ENCODE measurements at places on chromosomes 2 and 18.

GRCh38 chr2:45379399-45380087, 231.5 kb downstream of the SRBD1 start:
- DNase-seq, result no peak

GRCh38 chr2:74226648-74227213, 28.3 kb downstream of the MTHFD2 start:
- no peak for DNase-seq

DNA sequence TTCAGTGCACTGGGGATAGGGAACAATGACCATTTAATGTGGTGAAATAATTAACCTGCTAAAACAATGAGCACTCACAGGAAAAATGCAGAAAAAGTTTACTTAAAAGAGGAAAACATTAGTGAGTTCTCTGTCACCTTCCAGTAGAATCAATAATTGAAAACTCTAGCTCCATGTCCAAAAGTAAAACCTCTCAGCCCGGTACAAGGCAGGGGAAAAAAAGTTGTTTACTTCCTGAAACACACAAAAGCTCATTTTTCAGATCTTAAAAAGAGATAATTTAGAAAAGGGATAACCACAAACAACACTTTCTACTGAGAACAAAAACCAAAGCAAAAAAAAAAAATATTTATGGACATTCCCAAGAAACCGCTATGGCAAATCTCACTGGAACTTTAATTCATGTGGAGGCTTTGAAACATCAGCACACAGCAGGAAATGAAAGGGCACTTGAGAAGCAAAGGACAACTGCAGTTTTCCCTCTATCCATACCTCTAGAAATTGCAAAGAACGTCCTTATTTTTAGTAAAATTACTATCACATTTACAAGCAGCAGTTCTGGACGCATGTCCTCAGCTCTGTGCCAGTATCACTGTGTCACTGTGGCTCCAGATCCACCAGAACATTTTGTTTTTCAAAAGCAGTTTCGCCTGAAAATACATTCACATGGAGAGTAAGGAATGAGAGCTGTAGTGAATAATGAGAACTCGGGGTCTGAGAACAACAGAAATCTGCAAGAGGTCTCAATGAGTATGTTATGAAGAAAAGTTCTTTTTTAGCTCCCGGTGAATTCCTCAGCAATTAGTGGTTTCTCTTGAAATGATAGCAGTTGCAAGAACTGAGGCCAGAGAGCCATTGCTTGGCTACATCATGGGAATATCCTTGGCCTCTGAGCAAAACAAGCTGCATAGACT, 44.7 kb upstream of the DNAH7 start:
- DNase-seq, result no peak

DNA sequence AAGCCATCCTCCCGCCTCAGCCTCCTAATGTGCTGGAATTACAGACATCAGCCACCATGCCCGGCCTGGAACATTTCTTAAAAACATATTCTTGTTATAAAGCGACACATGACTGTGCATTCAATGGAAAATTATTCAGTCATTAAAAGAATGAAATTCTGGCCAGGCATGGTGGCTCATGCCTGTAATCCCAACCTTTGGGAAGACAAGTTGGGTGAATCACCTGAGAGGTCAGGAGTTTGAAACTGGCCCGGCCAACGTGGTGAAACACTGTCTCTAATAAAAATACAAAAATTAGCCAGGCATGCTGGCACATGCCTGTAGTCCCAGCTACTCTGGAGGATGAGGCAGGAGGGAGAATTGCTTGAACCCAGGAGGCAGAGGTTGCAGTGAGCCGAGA, 21.6 kb upstream of the RPRD1A start:
- no peak for DNase-seq

DNA sequence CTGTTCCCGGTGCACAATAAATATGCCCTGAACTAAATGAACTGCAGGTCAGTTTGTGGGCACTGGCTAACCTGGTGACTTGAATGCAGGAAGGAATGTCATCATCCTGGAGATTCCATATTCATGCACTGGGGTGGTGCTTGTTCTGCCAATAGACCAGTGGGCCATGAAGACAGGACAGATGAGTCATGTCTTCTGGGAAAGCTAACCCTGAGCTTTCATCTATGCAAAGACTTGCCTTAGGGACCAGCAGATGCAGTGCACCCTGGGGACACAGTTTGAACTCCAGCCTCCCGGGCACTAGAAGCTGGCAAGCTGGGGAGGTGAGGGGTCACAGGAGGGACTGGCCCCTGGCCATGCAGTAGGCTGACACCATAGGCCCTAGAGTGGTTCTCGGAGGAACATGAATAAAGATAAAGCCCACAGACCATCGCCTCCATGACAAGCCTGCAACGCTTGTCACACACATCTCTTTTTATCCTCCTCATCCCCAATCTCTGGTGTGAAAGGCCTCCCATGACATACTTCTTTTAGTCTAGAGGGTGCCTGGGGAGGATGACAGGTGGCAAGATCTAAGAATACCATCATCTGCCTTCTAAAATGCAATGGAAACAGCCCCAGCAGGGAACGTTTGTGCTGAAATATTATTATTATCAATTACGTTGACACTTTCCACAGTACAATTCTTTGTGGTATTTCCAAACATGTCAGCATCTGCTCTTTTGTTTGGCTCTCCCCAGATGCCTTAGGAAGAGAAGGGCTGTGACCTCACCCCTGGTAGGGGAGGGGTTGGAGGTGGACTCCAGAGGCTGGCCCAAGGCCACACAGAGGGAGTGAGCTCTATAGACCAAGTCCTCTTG, 267.4 kb upstream of the RAB6C start:
- no peak for DNase-seq

- DNase-seq, result no peak
Measured at GRCh38 chr2:21910832-21911507, 787.2 kb downstream of the TDRD15 start.

- no peak for DNase-seq
Measured at GRCh38 chr2:95381212-95382191, 21.0 kb upstream of the FAHD2A start.

GRCh38 chr2:197740200-197740599, 35.0 kb downstream of the MARS2 start:
- no peak for DNase-seq

GRCh38 chr2:84649487-84650142, 133.3 kb downstream of the DNAH6 start:
- DNase-seq, result no peak

DNA sequence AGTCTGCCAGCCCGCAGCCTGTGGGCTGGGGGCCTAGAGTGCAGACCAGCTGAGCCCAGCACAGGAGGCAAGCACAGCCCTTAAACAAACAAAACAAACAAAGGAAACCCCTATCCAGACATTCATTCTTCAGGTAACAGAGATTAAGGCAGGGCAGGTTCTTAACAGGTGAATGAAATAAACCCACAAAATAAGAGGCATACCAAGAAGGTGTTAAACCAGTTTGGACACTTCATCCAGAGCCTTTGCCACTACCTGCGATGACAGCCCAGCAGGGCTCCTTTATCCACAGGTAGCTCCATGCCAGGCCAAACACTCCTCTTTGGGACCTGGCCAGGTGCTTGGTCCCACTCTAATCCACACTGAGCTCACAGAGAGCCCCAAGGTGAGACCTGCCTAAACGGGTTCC, 209.7 kb upstream of the SIX2 start:
- no peak for DNase-seq

- no peak for DNase-seq
Measured at GRCh38 chr2:5695654-5696403, 3.6 kb downstream of the SOX11 start.

GRCh38 chr18:77470569-77471413, 221.1 kb downstream of the GALR1 start:
- DNase-seq, result no peak

DNA sequence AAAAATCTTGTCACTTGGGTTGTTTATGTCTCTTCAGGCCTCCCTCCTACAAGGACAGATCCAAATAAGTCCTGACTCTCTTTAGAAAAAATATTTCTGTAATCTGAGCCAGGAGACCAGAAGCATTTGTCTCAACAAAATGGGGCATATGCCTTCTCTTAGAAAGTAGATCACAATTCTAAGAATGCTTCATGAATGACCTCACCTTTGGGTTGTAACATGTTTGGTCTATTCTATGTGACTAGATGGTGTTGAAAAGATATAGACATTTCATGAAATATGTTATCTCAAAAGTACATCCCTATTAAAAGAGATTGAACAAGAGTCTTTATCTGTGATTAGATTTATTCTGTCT, 159.0 kb upstream of the SETBP1 start:
- no peak for DNase-seq

DNA sequence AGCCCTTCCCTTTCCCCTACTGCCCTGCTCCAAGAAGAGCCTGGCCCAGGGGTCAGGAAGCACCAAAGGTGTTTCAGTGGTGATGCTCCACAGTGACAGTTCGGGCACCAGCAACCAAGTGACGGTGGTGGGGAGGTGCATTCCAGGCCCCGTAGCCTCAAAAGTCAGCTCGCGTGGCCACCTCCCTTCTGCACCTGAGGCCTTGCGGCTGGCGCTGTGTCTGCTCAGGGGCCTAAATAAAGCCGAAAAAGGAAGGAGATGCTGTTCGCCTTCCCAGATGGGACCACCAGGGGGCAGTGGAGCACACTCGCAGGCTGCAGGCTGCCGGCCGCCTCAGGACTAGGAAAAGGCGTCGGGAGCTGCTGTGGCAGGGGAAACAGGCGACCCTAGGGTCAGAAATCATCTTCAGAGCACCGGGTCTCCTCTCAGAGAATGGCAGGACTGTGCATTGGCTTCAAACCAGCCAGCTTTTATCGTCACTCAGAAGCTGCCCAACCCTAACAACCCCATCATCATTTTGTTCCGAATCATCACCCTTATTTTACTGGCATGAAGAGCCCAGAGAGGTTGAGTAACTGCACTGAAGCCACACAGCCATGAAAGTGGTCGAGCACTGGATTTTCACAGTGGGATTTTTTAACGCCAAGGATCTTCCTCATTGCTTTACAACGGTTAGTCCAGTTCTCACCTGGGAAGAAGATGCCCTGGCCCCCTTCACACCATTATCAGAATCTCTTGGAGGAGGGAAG, 213.0 kb upstream of the CELF4 start:
- peak; percentile 3 for DNase-seq

DNA sequence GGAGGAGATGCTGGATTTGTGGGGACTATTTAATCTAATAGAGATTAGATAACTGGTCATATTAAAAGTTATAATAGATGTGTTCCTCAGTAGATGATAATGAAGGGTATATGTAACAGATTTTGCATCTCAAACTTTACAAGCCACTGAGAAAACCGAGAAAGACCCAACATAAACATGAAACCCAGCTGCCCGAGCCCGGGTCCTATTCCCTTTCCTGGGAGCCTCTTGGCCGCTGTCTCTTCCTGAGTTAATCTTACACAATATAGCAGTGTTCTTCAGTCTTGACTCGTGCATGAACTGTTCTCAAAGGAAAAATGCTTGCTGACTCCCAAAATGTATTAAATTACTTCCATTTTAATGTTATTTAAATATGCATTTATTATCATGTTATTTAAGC, 94.5 kb downstream of the COPS8 start:
- no peak for DNase-seq

- DNase-seq, result no peak
Measured at GRCh38 chr2:235168174-235168979, 216.6 kb downstream of the SH3BP4 start.

GRCh38 chr2:181311837-181312236, 145.3 kb upstream of the ITGA4 start:
- peak; percentile 43 for DNase-seq

DNA sequence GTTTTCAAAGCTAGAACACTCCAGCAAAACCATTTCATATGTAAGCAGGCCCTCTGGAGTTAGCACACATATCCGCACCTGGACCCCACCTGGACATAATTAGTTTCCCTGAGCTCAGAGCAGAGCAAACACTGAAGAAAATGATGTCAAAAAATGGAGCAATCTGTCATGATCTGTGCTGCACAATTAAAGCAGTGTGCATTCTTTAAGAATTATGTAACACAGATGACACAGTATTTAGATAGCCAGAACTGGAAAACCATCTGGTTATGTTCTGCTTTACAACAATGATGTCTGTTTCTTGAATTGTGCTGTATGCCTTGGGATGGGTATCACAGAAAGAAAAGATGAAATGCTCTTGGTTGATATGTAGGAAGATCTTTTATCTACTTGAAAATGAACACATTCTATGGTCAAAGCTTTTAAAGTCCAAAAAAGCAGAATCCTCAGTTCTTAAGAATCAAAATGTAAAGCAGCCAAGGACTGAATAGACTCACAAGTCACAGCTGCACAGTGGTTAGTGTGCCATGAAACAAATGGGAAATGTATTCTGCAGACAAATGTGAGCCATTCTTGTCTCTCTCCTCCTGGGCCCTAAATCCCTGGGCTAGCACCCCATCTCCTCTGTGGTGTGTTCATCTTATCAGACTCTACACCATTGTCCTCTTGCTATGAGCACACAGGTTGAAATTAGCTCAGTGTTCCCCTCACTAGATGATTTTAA, 36.8 kb downstream of the HRH4 start:
- no peak for DNase-seq

GRCh38 chr18:75880925-75881504, 453.5 kb upstream of the SMIM21 start:
- DNase-seq, result no peak

- DNase-seq, result no peak
Measured at GRCh38 chr2:172364261-172364660, 63.1 kb upstream of the ITGA6 start.

DNA sequence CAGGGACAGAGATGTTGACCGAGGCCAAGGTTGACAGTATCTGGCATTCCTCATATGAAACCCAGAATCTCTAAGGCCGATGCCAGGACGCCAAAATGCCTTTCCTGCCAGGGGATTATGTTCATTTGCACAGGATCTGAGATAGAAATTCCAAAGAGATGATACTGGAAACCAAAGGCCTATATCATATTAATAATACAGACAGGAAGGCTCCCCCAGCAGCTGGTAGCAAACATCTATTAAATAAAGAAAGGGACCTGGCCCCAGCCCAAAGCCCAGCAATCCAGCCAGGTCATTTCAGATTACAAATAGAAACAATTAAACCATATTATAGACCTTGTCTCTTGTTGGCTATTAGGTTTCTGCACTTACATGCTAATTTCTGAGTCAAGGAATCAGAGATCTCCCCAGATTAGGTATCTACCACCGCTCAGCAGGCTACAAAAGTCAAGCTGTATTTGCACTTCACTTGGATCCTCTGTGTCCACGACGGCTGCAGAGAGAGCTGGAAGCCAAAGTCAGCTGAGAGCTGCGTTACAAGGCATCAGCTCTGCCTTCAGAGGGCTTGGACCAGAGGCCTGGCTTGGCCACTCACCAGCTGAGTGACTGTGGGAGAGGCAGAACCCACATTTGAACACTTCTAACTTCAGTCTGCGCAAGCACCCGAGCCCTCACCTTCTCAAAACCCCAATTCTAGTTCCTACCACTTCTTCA, 269.3 kb upstream of the SIX2 start:
- no peak for DNase-seq

Measured in CD4-positive, alpha-beta T cell treated with Interleukin-15 for 4 hours (primary cell).